ENCODE measurements at places on chromosomes 5 and 9.

DNA sequence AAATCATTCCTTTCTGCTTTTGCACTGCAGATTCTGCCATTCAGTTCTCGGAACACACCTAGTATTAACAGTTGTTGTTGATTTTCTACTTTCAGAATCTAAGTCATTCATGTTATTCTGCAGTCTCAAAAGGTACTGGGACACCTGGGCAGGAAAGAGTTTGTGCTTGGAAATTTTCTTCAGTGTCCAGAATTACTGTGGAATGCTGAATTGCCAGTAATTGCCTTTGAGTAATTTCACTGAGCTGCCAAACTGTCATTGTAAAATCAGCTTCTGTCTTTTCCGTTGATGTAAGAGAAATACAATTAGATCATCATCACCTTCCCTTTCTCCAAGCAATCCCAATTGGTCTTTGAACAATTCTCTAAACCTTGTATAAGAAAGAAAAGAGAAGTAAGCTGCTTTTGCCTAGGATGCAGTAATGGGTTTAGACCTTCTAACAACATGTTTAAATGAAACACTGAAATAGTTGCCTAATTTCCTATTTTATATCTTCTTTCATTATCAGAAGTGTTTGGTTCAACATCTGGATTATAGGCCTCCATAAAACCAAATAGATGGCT lies 75.7 kb upstream of the TGFBR1 start:
- no peak for DNase-seq

- peak; percentile 93 for DNase-seq
These were observed 96.6 kb upstream of the DMRT1 start for GRCh38 chr9:744790-745484.

- no peak for DNase-seq
These were observed 155.1 kb upstream of the DMRT1 start for GRCh38 chr9:686321-686813.

- DNase-seq: peak; percentile 58
These were observed 203.4 kb downstream of the GADD45G start for GRCh38 chr9:89808076-89808755.

- DNase-seq: no peak
These were observed 75.7 kb upstream of the LARP1 start for GRCh38 chr5:154679501-154679900.

DNA sequence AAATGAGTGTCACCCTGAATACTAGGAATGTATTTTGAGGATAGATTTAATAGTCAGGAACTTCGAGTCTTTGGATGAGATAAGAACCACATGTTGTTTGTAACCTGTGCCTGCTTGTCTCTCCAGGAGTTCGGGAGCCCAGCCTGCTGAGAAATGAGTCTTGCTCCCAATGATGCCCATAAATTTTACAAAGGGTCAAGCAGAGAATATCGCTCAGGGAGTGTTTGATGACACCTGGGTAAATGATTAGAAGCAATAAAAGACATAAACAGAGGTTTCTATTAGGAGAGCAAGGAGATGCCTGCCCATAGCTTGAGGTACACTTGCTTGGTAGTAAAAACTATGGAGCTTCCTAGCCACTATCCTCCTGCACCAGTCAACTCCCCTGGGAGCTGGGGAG lies 46.9 kb upstream of the KLF4 start:
- DNase-seq: no peak

- no peak for DNase-seq
These were observed 77.0 kb downstream of the ABCA1 start for GRCh38 chr9:104850786-104851545.

DNA sequence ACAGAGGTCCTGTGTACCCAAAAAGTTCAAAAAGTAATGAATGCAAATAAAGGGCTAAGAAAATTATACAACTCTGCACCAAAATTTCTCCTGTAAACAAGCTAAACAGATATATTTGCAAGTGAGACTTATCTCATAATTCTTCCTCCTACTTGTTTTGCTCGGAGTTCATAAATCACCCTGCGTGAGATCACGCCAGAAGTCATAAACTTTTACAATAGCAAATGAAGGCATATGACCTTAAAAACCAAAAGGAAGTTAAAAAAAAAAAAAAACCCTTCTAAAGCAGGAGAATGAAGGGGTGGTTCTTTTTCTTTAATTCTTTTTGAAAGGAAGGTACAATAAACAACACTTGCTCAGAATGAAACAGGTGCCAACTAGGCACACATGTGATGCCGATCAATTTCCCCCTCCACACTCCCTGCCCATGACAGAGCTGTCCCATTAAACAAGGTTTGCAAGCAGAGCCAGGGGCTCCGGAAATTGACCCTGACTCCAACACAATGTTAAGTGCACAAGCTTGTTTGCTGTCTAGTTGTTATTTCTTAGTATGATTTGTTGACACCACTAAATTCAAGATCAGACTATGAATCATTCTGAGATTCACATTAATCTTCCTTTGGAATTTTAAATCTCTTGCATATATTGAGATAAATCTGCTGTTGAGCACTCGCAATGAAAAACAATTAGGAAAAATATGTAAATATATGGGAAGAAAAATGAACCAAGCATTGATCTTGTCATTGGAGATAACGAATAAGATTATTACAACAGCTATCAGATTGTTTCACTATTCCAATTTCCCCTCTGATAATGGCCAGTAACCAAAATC lies 46.3 kb downstream of the DROSHA start:
- DNase-seq: no peak

DNA sequence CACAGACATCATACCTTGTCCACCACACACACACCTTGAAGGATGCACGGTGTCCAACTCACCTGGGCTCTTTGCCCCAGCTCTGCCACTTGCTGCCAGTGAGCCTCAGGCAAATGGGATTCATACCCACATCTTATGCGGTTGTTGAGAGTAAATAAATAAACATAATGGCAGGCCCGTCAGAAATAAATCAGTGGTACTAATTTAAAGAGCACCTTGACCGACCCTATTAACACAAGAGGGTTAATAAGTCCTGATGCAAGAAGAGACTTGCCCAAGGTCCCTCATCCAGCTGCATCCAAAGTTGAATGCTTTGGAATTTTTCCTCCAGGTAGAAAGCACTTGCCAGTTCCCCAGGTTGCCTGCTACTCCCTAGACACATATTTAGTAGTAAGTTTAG lies 11.6 kb upstream of the AKNA start:
- no peak for DNase-seq

DNA sequence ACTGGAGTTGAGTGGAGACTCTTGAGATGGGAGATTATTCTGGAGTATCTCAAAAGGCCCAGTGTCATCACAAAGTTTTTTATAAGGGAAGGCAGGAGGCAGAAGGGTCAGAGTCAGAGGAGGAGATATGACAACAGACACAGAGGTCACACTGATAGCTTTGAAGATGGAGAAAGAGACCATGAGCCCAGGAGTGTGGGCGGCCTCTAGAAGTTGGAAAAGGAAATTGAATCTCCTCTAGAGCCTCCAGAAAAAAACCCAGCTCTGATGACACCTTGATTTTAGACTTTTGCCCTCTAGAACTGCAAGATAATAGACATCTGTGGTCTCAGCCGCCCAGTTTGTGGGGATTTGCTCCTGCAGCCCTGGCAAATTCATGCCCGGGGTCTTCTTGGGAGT lies 64.8 kb upstream of the SPTLC1 start:
- no peak for DNase-seq

- no peak for DNase-seq
These were observed 137.9 kb downstream of the TMEM38B start for GRCh38 chr9:105832096-105832710.

DNA sequence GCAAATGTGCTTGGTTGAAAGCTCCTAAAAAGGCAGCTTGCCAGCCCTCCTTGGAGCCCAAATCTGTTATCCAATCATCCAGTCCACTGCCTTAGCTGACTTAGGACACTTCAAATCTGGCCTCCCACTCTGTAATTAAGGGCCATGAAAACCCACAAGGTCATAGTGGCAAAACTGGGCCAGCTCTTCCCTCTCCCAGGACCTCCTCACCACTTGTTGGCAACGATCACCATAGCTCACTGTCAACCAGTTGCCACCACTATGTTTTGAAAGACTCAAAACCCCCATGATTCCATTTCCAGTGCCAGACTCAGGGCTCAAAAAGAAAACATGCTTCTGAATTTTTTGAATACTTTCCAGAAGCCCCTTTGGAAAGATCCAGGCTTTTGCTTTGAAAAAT lies 107.5 kb downstream of the NREP start:
- DNase-seq: peak; percentile 16

DNA sequence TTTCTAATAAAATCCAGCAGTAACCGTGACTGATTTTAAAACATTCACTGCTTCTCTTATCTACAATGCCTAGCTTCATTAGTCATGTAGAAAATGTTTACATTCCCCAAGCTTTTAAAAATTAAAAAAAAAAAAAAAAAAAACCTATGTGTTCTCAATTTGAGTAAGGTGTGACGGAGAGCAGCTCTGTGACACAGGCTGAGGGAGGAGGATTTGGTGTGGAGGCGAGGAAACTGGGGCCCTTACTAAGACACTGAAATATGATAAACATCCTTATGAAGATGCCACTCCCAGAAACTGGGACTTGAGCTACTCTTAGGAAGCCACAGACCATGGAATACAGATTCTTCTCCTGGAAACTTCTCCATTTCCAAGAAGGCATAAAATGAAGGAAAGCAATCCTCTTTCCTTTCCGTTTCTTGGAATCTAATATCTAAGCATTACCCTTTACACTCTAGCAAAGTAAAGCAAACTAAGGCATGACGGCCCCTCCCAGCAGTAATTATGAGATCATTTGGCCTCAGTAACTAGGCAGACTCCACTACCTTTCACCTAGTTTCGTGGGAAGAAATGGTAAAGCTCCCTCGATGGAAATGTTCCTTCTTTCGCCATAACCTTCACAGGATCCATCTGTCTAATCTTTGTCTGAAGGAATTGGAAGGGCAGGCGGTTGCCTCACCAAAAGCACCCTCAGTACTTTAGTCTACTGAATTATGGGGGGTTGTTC lies 23.5 kb downstream of the GRAMD2B start:
- DNase-seq: peak; percentile 67

- DNase-seq: peak; percentile 54
These were observed 11.8 kb downstream of the EPB41L4A start for GRCh38 chr5:112407240-112407639.

DNA sequence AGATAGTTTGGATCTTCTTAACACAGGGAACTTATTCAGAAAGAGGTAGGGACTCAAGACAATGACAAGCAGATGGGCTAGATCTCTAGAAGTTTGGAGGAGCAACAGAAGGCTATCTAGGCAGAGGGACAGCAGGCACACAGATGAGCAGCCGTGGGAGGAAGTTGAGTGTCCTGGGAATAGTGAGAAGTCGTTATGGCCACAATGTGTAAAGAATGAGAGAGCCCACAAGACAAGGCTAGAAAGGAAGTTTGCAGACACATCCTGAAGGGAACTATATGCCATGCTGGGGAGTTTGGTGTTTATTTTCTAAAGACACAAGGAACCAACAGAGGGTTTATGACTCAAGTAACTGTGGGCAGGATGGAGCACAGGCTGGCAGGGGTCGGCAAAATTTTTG lies 160.6 kb downstream of the PALM2AKAP2 start:
- DNase-seq: no peak

- no peak for DNase-seq
These were observed 50.9 kb upstream of the C5orf58 start for GRCh38 chr5:170181902-170182301.

DNA sequence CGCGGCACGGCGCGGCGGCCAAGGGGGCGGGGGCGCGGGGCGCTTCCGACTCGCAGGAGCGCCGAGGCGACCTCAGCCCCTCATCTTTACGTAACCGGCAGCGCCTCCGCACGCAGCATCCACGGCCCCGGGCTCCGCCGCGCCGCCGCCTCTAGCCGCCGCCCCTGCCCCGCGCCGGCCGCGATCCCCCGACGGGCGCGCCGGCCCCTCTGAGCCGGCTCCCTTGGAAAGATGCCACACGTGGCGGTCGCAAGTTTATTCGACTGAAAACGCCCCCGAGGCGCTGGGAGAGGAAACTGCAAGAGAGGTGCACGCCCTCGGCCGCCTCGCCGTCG lies 1.0 kb downstream of the KLF9 start:
- DNase-seq: peak; percentile 74

- no peak for DNase-seq
These were observed 276.2 kb upstream of the POU5F2 start for GRCh38 chr5:94017579-94017978.

DNA sequence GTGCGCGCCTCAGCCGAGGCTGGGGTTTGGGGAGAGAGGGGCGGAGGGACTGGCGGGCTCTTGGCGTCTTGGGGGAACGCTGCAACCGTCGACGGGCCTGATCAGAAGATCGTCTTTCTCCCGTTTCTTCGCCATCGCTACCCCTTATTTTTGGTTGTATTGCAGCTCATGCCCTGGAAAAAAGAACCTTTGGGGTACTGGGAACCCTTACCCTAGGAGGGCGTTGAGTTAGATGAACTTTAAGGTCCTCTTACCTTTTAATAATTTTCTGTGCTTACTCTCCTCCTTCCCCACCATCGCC lies 719 bp downstream of the PAIP2 start:
- DNase-seq: no peak

DNA sequence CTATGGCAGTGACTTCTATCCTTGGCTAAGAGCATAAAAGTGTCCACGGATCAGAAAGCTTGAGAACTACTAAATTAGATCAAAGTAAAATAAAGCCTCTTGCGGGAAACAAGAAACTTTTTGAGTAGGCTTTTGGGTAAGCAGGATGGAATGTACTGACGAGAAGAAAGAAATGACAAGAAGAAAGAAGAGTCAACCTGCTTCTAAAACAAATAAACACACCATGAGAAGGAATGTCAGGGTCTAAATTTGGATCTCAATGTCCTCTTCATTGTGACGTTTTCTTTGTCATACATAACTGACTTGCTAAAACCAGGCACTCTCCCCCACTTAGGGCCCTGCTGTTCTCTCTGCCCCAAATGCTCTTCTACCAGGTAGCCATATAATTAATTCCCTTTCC lies 290.1 kb upstream of the PTGER4 start:
- DNase-seq: no peak

- no peak for DNase-seq
These were observed 209.6 kb upstream of the TNC start for GRCh38 chr9:115327436-115328122.

DNA sequence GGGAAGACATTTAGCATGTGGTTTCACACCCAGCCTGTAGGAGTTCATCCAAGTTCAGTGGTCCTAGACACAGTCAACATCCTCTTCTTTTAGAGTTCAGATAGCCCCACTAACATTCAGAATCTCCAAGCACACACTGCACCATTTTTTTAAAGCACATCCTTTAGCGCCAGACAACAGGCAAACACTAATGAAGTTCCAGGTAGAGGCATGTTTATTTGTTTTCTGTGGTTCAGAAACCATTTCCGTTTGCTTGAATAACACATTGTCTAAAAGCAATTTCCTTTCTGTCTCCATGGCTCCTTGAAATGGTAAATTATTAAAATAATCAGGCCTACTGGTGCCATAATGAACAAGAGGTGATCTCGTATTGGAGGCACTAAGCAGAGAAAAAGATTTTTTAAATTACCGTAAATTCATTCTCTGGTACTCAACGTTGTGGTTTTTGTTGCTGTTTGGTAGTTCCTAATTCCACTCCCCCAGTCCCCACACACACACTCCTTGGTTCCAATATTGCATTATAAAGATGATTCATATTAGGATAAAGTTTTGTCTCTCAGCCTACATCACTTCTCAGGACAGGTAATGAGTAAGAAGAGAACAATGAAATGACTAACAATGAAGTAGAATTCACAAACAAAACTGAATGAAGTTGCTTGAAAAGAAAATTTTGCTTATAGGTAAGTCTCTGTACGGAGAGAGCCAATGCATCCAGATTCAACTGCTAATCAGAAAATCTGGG lies 153.1 kb downstream of the PCSK1 start:
- DNase-seq: peak; percentile 7

- no peak for DNase-seq
These were observed 13.3 kb downstream of the PCDHB15 start for GRCh38 chr5:141258464-141258863.
